ENCODE measurements at places on chromosomes 1 and 21.
A peak's percentile ranks its signal among the peaks of the same experiment; 100 is the strongest.

DNA sequence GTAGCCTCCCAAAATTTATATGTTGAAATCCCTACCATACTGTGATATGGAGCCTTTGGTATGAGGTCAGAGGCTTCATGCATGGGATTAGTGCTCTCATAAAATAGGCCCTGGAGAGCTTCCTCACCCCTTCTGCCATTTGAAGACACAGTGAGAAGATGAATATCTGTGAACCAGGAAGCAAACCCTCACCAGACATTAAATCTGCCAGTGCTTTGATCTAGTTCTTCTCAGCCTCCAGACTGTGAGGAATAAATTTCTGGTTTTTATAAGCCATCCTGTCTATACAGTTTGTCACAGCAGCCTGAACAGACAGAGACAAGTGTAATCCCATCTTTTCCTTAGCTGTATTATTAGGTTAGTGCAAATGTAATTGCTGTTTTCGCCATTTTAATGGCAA is 88.4 kb downstream of the OLFML2B start:
- no peak for DNase-seq

DNA sequence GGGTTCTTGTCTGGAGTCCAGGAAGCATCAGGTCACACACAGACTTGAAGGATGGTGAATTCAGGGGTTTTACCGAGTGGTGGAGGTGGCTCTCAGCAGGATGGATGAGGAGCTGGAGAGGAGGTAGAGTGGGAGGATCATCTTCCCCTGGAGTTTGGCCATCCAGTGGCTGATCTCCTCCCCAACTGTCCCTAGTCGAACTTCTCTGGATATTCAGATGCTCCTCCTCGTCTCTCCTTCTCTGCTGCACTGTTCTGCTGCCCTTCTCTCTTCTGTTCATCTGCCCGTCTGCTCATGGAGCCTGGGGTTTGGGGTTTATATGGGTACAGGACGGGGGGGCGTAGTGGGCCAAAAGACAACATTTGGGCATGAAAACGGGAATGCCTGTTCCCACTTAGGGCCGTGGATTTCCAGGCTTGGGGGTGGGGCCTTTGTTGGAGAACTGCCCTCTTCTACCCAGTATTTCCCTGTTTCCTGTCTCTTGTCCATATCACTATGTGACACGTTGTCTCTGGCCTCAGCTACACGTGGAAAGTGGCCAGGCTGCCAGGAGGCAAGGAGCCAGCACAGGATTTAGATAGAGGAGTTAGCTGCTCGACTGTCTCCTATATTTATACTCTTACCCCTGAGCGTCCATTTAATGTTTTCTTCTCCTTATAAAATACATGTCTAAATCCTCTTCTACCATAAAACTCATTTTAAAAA is 76.7 kb downstream of the SIPA1L2 start:
- no peak for DNase-seq

GRCh38 chr1:177424744-177425143 is 254.0 kb downstream of the BRINP2 start:
- DNase-seq, result no peak

DNA sequence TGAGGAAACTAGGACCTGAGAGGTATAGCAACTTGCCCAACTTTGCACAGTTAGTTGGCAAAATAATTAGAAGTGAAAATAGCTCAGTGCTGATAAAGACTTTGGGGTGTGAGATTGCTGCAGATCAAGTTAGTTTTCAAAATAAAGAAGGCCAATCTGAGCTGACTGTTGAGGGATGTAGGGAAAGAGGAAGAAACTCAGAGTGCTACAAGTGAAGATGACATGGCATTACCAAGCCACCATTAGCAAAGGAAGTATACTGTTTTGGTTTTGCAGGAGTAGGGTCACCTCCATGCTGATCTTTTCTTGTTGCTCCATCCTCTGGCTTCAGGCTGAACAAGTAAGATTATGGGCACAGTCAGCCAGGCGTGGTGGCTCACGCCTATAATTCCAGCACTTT is 78.7 kb upstream of the ADAM30 start:
- DNase-seq, result no peak

DNA sequence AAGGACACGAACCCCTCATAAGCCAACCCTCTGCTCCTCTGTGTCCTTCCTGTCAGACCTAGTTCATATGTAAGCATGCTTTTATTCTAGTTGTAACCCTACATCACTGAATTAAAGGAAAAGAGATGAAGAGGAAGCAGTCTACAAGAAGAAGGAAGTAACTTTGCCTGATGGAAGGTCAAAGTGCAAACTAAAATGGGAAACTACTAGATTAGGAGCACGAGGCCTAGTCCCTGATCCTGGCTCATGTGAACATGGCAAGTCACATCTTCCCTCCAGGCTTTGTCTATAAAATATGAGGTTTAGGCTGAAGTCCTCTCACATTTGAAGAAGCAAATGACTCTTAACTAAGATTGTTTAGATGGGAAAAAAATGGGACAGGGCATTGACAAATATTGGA is 13.2 kb downstream of the ZMYND12 start:
- DNase-seq, result no peak

DNA sequence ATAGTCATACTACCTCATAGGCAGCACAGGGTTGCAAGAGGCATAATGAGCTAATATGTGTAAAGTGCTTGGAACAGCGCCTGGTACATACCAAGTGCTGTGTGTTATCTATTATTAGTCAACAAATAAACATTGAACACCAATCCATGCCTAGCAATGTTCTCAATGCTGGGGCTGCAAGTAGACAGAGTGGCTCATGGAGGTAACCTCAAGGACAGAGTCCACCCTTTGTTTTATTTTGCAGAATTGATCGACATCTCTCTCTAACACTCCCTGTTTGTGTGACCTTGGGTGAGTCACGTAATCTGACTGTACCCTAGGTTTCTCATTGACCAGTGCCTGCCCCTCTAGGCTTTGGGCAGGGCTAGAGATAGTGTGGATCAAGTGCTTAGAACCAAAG is 164.0 kb upstream of the KLHDC7A start:
- DNase-seq, result no peak

DNA sequence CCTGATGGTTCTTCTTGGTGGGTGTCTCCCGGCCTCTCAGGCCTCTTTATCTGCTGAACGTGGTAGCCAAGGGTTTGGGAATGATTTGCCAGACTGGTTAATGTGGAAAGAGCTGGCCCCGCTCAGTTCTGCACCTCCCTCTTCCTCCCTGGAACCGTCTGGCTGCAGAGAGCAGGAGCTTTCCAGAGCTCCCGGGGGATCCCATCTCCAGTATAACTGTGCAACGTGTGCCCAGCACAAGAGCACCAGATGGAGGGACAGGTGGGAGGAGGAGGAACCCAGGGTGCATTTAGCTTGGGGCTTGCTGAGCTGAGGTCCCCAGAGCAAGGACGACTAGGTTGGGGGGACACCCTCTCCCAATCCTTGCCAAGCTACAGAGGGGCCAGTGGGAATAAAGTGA is 5.0 kb downstream of the TFF1 start:
- DNase-seq, result no peak

DNA sequence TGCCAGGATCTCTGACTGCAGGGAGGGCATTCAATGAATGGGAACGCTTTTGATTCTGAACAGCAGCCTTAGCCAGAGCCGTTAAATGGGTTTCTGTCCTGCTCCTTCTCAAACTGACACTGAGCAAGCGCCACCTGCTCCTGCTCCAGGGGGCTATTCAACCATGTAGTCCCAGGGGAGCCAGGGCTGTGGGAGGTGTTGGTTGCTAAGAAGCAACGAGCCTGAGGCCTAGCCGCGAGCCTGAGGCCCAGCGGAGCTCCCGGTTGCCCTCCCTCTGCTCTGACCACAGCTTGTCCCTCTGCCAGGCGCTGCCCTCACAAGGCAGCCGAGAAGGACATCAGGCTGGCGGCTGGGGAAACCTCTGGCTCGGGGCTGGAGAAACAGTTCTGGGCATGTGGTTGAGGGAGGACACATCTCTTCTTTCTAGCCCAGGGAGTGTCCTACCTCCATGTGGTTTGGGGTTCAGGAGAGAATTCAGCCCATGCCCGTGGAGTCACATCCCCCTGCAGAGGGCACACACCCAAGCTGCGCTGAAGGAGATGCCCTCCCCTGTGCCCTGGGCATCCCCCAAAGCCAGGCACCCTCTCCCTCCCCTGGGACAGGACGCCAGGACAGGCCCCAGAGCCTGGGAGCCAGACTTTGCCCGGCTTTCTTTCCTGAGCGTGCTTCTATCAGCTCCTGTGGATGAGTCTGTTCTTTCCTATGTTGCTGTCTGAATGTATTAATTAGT is 18.0 kb downstream of the PCP4 start:
- peak; percentile 82 for DNase-seq

GRCh38 chr1:5347726-5348125 is 644.5 kb downstream of the NPHP4 start:
- no peak for DNase-seq

- no peak for DNase-seq
Observed at GRCh38 chr21:37253991-37254390, 13.1 kb downstream of the VPS26C start.

- no peak for DNase-seq
Observed at GRCh38 chr1:34650800-34651199, 104.0 kb upstream of the GJB5 start.

DNA sequence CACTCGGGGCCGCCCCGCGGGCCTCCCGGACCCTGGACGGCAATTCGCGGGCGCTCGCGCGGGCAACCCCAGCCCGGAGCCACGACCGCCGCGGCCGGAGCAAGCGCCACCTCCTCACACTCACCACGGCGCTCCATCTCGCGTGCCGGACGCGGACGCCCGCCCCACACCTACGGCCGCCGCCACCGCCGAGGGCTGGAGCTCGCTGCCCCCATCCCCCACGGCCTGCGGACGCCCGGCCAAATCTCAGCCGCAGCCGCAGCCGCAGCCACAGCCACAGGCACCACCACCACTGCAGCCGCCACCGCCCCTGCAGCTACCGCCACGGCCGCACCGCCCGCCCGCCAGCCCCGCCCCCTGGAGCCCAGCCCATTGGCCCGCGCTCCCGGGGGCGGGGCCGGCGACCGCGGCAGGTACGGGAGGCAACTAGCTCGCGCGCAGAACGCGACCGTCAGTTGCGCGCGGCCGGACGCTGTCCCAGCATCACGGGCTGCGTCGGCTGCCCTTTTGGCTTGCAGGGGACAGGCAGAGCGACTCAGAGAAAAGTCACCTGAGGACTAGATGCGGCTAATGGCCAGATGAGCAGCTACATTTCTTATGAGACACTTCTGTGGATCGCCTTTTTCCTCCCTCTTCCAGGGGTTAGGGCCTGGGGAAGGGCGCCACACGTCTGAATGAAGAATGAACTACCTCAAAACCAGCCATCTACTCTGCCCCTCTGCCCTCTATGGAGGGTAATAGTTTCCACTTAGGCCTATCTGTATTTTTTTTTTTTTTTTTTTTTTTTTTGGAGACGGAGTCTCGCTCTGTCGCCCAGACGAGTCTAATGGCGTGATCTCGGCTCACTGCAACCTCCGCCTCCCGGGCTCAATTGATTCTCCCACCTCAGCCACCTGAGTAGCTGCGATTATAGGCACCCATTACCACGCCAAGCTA is at the start of gene ARHGAP29:
TSS of gene ARHGAP29 (minus strand) at position 294 of the 936 bp plus-strand sequence. CDS start 5,973 bp downstream, outside the sequence.
- peak; percentile 9 for DNase-seq

DNA sequence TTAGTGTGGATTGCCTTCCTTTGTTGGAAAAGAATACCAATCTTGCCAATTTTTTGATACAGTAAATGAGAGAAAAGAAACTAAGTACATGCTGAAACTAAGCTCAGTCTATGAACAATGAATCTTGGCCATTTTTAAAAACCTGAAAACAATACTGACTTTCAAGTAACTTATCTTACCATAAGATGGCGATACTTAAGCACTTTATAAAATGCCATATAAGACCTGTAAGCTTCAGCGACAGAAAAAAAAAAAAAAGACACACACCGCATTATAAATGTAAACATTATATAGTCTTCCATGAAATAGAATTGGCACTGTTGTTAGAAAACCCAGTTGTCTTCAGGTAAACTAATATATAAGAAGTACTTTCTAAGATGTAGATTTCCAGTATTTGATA is 3.0 kb downstream of the OLFM3 start:
- no peak for DNase-seq

DNA sequence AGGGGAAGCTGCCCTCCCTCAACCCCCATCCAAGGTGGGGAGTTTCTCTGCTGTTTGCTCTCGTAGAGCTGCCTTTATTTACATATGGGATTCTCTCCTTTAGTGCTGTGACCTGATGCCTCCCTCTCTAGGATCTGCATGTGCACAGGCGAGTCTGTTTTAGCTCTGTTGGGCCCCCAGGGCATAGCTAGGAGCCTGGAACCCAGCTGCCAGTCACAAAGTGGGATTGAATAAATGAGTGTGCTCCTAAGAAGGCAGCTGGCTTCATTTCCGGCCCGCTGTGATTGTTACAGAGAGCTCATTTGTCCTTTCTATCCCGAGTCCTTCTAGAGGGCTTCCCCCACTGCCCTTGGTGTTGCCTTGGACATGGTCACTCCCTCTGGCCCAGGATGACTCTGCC is 176.6 kb downstream of the GRIK3 start:
- DNase-seq, result no peak

DNA sequence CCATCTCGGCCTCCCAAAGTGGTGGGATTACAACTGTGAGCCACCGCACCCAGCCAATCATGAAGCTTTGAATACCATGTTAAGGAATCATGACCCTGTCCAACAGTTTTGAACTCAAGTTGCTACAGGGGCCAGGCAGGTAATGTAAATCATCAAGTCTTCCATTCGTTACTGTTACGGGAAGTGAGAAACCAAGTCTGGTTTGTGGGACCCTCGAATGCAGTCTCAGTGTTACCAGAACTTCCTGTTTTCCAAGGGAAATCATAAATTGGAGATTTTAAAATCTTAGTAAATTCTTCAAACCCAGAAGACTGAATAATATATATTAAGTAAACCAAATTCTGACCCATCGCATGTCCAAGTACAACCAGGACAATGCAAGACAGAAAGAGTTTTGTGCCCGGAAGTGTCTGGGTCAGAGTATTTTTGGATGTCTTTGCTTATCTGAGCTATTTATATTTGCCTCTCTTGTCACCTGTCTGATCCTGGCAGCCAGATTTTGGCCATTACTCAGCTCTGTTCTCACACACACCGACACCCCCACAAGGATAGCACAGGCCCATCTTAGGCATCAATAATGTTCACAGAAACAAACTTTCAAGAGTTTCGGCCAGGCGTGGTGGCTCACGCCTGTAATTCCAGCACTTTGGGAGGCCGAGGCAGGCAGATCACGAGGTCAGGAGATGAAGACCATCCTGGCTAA is 8.8 kb downstream of the ATP5IF1 start:
- no peak for DNase-seq

DNA sequence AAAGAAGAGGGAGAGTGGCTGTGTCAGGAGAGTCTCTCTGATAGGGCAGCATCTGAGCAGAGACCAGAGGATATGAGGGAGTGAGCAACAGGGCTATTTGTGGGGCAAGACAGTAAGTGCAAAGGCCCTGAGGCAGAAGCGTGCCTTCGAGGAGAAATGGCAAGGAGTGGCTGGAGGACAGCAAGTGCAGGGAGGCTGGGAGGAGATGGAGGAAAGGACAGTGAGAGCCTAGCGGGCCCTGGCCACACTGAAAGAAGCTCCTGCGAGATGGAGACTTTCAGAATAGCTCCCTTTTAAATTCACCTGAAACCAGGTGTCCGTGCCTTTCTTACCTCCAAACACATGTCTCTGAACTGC is 25.2 kb downstream of the EXOC8 start:
- no peak for DNase-seq

GRCh38 chr1:74523873-74524480 is 11.6 kb upstream of the LRRC53 start:
- DNase-seq, result no peak

- no peak for DNase-seq
Observed at GRCh38 chr1:9687120-9687873, 35.8 kb downstream of the PIK3CD start.

- no peak for DNase-seq
Observed at GRCh38 chr1:191101960-191102359, 624.3 kb upstream of the BRINP3 start.

- DNase-seq, result no peak
Observed at GRCh38 chr21:37908691-37909090, 7.6 kb downstream of the KCNJ6 start.

- no peak for DNase-seq
Observed at GRCh38 chr1:145975216-145975615, 10.7 kb downstream of the POLR3GL start.

Measured in NCI-H187 treated with DMSO at 0.1 percent for 48 hours (cell line).